ENCODE measurements at places on chromosomes 1 and 21.

GRCh38 chr1:66160719-66161118, 368.0 kb downstream of the PDE4B start:
- no peak for DNase-seq

DNA sequence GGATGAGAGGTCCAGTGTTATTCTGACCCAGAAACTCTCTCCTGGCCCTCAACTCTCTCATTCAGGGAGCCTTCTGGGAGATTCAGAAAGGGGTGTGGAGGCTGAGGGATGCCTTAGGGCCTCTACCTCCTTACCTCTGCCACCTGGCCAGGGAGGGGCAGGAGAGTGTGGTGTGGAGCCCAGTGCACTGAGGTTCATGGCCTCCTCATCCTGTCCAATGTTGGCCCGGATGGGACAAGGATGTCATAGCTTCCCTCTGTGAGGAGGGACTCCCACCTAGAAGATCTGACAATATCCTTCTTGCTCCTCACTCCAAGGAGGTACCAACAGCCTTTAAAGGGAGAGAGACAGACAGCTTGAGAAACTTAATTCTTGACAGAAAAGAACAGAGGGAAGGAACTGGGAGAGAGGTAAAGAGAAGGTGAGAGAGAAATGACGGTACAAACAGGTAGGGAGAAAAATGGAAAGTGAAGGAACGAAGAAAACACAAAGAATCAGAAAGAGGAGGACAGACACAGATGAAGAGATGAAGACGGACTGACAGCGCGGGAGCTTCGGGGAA, 779 bp downstream of the BEND5 start:
- DNase-seq = peak; percentile 14

GRCh38 chr1:199959775-199960110, 67.8 kb upstream of the NR5A2 start:
- no peak for DNase-seq

- DNase-seq = no peak
Measured at GRCh38 chr21:45293220-45293725, 5.6 kb upstream of the POFUT2 start.

GRCh38 chr1:165492845-165493373, 48.0 kb upstream of the RXRG start:
- no peak for DNase-seq

DNA sequence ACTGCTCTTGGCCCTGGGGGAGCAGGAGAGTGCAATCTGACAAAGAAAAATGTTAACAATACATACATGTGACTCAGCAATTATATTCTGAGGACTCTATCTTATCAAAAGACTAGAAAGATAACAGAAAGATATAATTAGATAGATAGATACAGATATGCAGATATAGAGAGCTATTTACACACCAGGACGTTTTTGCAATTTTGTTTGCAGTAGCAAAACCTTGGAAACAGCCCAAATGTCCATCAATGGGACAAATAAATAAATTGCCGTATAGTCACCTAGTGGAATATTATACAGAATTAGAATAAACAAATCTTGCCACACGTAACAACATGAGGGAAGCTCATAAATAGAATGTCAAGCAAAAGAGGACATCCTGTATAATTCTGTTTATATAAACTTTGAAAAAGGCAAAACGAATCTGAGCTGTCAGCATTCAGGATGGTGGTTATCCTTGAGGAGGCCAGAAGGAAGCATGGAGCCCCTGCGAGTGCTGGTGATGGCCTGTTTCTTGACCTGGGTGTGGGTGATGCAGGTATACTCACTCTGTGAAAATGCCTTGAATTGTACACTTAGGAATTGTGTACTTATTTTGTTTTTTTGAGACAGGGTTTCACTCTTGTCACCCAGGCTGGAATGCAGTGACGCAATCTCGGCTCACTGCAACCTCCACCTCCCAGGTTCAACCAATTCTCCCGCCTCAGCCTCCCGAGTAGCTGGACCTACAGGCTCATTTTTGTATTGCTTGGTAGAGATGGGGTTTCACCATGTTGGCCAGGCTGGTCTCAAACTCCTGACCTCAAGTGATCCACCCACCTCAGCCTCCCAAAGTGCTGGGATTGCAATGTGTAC, 12.8 kb upstream of the TRIM63 start:
- DNase-seq = no peak

- DNase-seq = no peak
Measured at GRCh38 chr1:162663086-162663485, 30.8 kb downstream of the DDR2 start.

DNA sequence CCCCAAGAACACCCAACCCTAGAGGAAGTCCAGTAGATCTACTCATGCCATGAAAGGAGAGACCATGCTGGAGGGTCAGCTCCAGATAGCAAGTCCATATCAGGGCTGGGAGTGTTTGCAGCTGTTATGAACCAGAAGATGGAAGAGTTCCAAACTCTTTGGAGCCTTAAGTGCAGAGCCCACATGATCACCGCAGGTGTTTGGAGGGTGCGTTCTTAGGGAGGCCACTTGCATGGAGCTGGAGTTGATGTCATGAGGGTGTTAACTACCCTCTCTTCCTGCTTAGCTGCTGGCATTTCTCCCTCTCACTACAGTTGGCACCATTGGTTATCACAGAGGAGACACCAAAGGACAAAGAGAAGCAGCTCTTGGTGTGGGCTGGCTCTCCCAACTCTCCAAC, 616.9 kb downstream of the AJAP1 start:
- no peak for DNase-seq

GRCh38 chr1:147515045-147515869, 26.0 kb upstream of the BCL9 start:
- DNase-seq = peak; percentile 36

GRCh38 chr1:12773438-12773837, at the start of gene PRAMEF12:
TSS of gene PRAMEF12 (plus strand) at chr1:12773738. CDS start at chr1:12774868, 1,130 bp downstream.
- no peak for DNase-seq

GRCh38 chr21:39056636-39057035, 126.6 kb downstream of the PSMG1 start:
- DNase-seq = no peak

- DNase-seq = no peak
Measured at GRCh38 chr1:7068552-7068951, 283.3 kb downstream of the CAMTA1 start.

DNA sequence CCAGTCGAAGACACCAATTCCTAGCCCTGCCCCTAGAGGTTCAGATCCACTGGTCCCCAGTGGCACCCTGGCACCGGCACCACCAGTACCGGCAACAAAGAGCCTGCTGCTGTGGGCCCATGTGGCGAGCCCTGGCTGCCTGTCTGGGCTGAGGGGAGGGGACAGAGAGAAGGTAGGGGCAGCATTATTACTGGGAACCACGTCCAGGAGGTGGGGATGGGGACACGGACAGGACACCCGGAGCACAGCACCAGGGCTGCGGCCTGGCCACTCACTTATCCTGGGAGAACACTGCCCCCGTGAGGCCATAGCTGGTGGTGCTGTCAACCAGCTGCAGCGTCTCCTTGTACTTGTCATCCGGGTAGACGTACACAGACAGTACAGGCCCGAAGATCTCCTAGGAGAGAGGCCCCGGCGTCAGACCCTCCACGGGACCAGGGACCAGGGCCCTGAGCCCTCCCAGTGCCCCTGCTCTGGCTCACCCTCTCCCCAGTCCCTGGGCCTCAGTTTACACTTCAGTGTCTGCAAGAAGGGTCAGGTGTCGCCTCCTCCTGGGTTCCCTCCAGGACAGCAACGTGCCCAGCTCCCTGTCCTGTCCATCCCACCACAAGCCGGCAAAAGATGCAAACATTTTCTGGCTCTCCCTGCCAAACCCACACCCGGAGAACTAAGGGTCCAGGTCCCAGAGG, 15.8 kb upstream of the TAS1R2 start:
- peak; percentile 87 for DNase-seq

- no peak for DNase-seq
Measured at GRCh38 chr1:243471026-243471685, 215.3 kb downstream of the SDCCAG8 start.

DNA sequence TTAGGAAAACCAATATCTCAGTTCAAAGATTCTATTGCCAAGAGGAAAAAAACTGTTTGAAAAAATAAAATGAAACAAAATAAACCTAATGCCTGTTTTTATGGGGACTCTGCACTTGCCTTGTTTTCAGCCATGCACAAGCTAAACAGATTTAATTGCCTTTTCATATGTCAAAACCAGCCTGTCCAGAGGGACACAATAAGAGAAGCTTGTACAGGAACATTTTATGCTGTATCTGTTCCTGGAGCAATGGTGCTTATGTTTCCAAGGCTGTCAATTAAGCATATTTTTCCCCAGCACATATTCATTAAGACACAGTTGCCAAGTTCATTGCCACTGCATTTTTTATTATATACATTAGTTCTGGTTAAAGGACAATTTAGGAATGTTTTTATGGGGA, 470.9 kb downstream of the LRRIQ3 start:
- no peak for DNase-seq

DNA sequence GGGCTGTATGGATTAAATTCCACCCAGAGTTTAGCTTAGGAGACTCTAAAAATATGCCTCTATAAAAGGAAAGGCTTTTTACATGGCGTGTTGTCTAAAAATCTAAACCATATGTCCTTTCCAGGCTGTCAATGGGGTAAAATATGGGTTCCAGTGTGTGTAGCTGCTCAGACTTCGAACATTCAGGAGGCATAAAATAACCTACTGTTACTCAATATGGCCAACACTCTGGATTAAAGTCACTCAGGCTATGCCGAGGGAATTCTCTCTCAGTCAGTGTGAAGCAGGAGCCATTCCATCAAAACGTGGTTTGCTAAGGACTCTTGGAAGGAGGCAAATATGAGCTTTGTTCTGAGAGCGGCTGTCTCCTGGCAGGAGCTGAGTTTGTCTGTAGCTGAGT, 135.3 kb downstream of the RUNX1 start:
- no peak for DNase-seq

DNA sequence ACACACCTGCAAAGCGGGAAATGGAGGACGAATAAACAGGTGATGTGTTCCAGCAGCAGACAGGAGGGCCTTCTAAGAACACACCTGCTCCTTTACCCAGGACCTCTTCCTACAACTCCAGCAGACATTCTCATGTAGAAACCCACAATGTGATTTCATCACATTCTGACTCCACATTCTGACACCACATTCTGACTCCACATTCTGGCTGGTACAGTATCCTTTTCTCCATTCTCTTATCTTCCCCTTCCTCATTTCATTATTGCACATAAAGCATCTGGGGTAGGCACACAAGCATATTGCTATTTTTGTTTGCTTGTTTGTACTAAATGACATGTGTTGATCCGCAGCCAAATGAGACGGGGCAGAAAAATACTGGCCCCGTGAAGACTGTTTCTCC, 3.6 kb upstream of the ZNF124 start:
- no peak for DNase-seq

DNA sequence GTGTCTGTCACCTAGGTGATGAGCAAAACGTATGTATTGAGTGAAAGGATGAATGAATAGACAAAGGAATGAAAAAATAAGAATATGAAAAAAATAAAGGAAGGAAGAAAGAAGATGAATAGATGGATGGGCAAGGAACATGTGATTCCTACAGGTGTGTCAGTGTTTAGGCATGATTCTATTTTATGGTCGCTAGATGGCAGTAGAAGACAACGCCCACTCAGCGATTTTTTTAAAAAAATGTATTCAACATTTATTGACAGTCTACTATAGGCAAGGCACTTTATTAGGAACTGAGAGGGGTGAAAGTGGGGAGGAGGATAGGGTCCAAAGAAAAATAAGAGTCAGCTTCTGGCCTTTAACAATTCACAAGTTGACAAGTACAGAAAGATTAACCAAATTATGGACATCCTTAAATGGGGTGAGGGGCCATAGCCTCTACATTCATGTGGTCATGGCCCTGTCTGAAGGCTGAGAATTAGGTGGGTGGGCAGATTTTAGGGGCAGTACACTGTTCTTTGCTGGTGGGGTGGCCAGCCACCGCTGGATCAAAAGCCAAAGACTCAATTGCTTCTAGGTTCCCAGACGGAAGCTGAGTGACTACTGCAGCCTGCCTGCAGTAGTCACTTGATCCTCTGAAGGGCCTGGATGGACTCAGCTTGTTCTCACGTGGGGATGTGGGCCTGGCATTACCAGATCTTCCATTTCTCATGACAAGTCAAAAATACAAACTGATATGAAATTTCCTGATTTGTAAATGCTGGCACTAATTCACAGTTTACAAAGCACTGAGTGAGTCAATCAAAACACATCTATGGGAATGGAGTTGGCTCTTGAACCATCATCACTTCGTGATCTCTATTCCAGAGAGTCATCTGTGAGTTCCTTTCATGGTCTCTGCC, 83.9 kb downstream of the FASLG start:
- DNase-seq = peak; percentile 57

DNA sequence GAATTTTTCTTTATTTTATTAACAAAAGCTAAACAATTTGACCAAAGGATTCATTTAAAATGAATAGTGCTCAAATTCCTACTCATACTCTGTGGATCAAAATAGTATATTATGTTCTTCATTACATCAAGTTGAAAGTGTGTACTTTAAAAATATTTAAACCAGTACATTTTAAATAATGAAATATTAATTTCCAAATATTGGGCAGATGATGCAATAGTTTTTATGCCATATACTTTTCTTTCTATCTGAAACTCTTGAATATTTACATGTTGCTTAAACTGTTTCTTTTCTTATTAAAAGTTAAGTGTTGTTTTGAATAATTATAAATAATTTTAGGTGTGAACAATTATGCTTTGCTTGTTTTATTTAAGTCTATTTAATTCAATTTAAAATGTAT, 144.7 kb upstream of the TMPRSS15 start:
- DNase-seq = no peak

DNA sequence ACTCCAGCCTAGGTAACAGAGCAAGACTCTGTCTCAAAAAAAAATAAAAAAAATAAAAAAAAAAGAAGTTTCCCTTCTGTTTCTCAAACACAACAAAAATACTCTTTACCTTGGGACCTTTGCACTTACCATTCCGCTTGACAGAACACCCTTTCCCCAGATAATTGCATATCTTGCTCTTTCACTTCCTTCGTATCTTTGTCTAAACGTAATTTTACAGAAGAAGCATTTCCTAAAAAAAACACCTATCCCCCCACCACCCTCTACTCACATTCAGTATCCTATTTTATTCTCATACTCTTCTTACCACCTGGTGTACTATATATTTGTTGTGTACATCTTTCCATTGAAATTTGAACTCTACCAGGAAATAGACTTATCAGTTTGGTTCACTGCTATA, 32.7 kb downstream of the ASH1L start:
- DNase-seq = no peak

GRCh38 chr1:145977486-145978470, 13.3 kb downstream of the POLR3GL start:
- peak; percentile 91 for DNase-seq

GRCh38 chr21:44084496-44085241, 22.5 kb upstream of the PWP2 start:
- no peak for DNase-seq
